ELF-1 (cell line): ENCODE measurements at places on chromosomes 2 and 18.

DNA sequence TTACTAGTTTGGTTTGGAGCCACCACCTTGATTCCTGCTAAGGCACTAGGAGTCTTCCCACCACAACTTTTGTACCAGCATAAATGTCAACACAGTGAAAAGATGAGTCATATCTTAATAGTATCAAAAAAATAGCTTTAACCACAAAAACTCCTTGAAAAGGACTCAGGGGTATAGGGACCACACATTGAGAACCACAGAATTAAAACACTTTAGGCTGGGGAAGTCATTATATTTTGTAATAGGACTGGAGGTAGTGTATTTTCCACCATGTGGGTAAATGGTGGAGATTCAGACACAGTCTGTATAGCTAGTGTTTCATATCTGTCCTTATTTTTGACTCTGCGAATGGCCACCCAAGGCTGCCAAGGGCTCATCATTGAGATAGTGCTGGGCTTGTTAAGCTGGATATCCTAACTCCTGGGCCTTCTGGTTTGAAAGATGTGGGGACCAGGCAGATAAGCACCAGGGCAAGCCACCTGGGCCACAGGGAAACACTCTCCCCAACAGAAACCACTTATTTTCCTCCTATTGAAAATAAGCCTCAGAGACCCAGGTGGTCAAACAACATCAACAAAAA lies 19.1 kb upstream of the FHL2 start:
- no peak for DNase-seq

GRCh38 chr18:3260995-3261372 lies 949 bp upstream of the MYL12B start:
- DNase-seq, result no peak

GRCh38 chr18:58996696-58997095 lies 132.0 kb downstream of the ZNF532 start:
- DNase-seq, result no peak

- no peak for DNase-seq
These were observed 488 bp upstream of the RHOB start for GRCh38 chr2:20446255-20446916.

- no peak for DNase-seq
These were observed 185.8 kb downstream of the PDE11A start for GRCh38 chr2:177886824-177887223.
